ENCODE measurements at places on chromosomes 16 and 17.

DNA sequence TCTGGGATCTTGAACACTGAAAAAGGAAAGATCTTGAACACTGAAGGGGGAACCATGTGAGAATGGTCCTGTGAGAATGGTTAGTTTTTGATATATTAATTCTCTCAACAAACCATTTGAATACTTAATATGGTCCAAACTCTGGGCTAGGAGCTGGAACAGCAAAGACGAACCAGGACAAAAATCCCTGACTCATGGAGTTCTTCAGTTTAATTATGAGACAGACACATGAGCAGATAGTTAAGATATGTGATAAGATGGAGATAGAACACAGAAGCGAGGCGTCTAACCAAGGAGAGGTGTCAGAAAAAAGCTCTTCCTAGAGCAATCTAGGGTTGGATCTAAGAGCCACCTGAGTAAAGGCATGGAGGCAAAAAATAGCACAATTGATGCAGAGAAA is 1.6 kb downstream of the CKLF start:
- DNase-seq: no peak

GRCh38 chr17:17132746-17133145 is 73.4 kb downstream of the PLD6 start:
- DNase-seq: no peak

DNA sequence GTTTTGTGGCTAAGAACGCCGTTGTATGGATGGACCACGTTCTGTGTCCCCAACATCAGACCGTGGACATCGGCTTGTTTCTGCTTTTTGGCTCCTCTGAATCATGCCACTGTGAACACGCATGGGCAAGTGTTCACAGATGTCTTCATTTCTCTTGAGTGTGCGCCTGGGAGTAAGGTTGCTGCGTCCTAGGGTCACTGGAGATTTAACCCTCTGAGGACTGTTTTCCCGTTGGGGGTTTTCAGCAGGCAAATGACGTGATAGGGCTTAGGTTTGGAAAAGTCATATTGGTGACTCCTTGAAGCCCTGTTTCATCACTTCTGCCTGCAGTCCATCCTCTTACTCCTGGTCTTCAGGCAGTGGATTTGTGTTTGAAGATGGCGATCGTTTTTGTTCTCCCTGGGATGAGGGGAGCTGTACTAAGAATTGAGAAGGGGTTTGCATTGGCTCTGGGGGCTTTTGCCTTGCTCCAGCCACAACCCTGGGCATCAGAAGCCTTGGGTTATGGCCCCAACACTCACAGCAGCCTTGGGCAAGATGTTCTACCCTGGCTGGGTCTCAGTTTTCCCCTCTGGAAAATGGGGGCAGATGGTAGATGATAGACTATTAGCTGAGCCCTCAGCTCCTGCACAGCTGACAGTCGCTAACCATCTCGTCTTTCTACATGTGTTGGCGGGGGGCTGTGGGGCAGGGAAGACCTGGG is 67.2 kb upstream of the CIBAR2 start:
- no peak for DNase-seq

DNA sequence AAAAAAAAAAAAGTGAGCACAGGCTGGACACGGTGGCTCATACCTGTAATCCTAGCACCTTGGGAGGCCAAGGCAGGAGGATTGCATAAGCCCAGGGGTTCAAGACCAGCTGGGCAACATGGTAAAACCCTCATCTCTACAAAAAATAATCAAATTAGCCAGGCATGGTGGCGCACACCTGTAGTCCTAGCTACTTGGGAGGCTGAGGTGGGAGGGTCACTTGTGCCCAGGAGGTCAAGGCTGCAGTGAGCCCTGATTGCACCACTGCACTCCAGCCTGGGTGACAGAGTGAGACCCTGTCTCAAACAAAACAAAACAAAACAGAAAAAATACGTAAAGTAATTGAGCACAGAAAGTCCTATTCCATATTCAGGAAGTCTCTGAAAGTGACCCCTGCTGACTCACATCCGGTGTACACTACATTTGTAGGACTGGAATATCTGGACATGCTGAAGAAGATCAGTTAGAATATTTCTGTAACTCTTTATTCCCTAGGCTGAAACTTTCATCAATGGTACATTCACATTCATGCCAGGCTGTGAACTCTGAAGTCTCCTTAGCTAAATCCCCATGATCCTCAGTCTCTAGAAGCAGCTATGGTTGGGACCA is 66.0 kb upstream of the HAS3 start:
- DNase-seq: no peak

- DNase-seq: no peak
Measured at GRCh38 chr16:1643521-1643920, 31.4 kb downstream of the CRAMP1 start.

DNA sequence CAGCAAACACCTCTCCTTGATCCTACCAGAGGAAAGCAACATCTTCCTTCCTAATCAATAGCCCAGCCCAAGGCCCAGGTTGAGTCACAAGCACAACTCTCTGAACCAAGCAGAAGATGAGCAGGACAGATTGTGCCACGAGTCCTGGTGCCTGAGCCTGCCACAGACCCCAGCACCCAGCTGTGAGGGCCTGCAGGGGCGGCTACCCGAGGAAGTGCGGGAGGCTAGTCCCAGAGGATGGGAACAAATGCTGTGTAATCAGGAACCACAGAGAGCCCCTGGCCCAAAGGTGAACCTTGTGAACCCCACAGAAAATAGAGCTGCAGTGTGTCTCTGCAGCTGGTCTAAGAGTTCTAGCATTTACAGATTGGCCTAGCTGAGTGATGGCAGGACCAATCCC is 126.8 kb upstream of the HSBP1 start:
- no peak for DNase-seq

DNA sequence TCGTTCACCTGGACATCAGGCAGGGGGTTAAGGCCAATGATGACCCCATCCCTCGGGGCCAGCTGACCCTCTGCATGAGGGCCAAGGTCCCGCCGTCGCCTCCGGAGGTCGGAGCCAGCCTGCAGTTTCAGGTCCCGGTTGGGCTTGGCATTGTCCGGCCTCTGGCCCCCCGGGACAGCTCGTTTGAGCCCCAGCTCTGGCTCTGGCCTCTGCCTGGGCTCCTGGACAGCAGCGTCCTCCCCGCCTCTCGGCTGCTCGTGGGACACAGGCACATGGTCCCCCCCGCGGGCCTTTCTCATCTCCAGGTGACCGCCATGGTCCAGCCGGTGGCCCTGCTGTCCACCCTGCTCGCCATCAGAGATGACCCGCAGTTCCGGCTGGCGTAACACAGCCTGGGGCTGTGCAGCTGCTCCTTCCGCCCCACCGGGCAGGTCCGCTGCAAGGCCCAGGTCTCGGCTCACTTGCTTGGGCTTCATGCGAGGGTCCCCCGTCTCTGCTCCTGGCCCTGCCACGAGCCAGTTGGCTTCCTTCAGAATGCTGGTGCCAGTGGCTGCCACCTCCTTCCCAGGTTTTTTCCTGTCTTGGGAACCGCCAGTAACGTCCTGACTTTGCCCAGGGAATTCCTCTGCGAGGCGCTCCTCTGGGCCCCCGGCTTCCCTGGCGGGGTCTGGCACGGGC is 6.7 kb downstream of the NDUFAF8 start:
- DNase-seq: no peak

DNA sequence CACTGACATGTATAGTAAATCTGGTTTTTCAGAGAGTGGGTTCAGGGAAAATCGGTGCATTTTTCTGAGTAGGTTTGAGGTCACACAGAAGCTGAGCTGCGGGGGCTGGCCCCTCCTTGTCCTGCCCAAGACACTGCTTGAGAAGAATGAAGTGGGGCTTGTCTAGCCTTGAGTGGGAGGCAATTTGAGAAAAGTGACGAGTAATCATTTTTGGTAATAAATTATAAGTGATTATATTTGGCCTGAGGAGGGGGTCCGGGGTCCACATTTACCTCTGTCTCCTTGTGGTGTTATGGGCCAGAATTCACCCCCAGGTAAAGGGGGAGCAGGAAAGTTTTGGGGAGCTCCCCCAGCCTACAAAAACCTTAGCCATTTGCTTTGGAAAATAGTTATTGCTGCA is 28.1 kb downstream of the WFDC1 start:
- DNase-seq: no peak

- DNase-seq: no peak
Measured at GRCh38 chr16:68046106-68046505, 23.0 kb downstream of the DUS2 start.

DNA sequence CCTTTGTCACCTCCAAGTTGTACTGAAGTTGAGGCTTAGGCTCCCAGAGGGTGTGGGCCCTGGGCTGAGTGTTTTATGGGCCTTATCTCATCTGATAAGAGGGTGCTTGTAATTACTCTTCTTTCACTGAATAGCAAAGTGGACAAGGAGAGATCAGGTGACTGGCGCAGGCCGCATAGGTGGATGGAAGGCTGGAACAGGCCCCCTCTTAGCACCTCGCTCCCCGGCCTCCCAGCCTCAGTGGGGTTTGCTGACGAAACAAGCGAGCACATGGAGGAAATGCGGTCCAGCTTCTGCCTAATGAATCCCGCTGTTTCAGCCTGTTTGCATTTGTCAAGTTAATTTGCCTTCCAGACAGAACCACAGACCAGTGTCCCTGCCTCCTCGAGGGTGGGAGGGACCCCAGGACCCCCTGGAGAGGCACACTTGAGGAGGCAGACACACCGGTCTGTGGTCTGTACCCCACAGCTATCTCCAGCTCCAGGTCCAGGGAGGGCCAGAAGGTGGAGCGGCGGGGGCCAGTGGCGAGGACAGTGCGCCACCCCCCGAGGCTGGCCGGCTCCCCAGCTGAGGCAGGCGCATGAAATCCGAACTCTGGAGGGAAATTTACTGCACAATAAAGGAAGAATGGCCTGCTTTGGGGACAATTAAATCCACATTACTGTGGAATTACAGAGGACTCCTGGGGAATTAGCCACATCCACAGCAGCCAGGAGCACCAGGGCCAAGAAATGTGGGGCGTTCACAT is 123.4 kb downstream of the NTN1 start:
- DNase-seq: no peak

DNA sequence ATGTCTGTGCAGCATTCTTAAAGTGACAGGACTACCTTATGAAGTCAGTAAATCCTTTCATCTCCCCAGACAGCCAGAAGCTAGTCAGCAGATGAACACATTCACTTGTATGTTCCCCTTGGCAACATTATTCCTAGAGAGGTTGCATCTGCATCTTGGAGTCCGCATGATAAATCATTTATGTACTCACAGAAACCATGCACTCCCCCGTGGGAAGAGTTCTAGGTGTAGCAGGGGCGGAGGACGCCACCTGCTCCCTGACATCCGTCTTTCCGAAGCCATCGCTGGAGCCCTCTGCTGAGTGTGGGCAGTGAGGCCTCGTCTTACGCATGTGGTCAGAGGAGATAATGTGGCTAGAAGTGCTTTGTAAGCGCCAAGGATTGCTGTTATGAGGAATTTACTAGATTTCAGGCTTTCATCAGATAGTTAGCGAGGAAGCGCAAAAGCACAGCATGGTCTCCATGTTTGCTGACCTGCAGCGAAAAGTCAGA is 144.5 kb downstream of the RPTOR start:
- no peak for DNase-seq

DNA sequence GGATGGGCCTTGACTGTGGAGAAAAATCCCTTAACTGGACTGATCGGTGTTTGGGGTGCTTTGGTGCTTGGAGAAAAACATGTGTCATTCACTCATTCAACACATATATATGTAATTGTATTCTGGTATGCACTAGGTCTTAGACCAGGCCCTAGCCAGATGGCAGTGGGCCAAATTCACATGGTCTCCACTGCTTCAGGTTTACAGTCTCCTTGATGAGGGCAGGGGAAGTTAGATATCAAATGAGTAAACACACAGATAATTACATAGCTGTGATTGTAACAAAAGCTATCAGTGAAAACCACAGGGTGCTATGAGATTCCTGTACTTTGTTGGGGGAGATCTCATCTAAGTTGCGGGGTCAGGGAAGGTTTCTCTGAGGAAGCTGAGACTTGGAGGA is 78.8 kb downstream of the WWP2 start:
- DNase-seq: no peak
